Stimulated activated CD8-positive, alpha-beta memory T cell treated with anti-CD3 and anti-CD28 coated beads, Interleukin-4, amount 100 ng/mL, for 4 hours (primary cell): ENCODE measurements at places on chromosomes 2 and 18.
A peak's percentile ranks its signal among the peaks of the same experiment; 100 is the strongest.

- no peak for DNase-seq
These were observed 10.7 kb downstream of the MERTK start for GRCh38 chr2:111909079-111909478.

GRCh38 chr2:217710211-217710765 lies 292.5 kb downstream of the TNS1 start:
- DNase-seq = no peak

DNA sequence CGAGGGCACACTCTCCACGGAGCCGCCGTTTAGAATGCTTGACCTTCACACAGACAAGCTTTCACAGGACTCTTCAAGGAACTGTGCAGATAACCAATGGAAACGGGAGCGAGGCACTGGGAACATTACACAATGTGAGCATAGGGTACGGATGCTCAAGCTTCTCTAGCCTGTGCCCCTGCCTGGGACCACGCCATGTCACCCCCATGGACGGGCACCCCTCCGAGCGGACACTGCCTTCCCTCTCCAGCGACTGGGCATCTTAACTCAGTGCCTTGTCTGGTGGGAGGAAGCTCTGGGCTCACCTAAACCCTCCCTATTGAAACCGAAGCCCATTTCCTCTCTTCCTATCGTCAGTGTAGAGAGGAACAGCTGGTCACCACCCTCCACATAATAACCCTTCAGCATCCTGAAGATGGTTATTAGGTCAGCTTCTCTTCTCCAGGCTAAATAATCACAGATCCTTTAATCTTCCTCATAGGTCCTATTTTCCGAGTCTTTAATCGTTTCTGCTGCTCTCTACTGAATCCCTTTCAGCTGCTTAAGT lies 626.7 kb downstream of the GALR1 start:
- DNase-seq = no peak

GRCh38 chr2:174591740-174592139 lies 5.9 kb downstream of the WIPF1 start:
- no peak for DNase-seq

- no peak for DNase-seq
These were observed 3.2 kb downstream of the TNS1 start for GRCh38 chr2:217999595-217999959.

DNA sequence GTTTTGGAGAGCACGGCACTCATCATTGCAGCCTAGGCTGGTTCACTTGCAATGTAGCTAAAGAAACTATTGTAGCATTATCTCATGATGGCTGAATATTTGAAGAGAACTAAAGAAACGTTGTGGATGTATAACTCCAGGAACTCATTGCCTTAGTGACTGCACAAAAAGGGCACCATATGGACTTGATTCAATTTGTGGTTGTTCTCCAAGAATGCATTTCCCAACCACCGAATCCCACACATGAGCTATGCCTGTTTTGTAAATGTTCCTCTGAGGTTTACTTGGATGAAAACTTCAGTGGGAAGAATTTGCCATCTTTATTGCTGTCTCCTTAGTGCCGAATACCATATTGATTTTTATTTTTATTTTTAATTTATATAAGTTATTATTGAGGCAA lies 43.5 kb downstream of the DOK6 start:
- DNase-seq = no peak

GRCh38 chr2:70516596-70516995 lies 37.0 kb downstream of the TGFA start:
- DNase-seq = no peak

DNA sequence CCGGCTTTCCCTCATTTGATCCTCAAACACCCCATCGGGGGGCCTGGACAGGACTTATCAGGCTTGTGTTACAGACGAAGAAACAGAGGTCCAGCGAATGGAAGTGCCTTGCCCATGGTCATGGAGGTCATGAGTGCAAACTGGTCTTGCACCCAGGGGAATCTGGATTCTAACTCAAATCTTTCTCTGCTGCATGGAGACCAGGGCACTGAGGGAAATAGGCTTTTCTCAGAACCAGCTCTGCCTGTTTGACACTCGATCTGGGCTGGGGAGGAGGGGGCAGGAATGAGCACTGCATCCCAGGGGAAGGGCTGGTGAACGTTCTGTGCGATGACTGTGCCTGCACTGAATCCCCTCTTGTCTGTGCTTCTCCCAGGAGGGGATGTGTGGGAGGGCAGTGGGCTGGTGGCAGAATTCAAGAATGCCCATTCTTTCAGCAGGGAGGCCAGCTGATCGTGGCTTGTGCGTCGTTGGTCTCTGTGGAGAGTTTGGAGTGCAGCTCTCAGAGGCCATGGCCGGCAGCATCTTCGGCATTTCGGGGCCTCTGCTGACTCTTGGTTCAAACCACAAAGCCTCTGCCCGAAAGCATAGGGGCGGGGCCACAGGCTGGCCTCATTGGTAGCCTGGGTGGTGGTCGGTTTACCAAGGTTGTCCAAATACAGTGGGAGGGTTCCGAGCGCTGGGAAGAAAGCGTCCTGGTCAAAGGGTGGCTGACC lies 171.6 kb downstream of the DDX1 start:
- DNase-seq = no peak

DNA sequence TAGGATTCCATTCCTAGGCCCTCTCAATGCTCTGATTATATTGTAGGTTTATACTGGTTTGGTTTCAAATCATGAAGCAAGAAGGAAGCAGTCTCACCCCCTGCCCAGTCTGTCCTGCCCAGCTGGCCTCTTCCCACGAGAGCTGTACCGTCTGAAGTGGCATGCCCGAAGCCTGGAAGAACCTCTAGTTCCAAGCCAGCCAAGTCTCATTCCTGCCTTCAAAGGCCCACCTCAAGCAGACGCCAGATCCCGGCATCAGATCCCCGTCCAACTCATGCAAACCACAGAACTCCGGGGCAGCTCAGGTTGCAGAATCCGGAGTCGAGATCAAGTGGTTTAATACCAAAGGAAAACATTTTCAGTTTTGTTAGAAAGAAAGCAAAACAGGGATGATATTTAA lies 234.4 kb downstream of the LPIN1 start:
- DNase-seq = no peak

DNA sequence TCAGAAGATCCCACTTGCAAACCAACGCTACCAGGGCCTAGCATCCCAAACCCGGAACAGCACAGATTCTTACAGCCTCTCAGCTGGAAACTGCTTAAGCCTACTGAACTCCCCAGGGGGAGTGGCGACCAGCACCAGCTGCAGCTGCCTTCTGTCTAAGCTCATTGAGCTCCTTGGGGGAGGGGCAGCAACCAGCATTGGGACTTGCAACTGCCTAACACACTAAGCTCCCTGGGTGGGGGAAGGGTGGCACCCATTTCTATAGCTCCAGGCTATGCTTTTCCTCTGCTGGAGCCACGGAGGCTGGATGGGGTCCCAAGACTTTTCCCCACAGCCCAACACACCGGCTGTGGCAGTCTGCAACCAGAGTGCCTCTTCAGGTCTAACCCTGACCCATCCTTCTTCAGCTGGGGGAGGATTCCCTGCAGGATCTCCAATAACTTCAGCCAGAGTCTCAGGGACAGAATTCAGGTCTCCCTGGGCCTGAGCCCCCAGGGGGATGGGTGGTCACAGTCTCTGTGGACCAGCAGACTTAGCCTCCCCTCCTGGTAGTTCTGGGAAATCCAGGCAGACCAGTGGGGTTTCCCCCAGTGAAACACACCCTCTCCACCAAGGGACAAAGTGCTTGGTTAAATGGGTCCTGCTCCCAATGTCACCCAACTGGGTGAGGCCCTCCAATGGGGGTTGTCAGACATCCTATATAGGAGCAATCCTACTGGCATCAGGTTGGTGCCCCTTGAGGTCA lies 45.9 kb upstream of the ITGA4 start:
- no peak for DNase-seq

- no peak for DNase-seq
These were observed 618 bp upstream of the TNS1 start for GRCh38 chr2:218003281-218003944.

- DNase-seq = no peak
These were observed 37.8 kb downstream of the KCTD18 start for GRCh38 chr2:200471928-200472645.

DNA sequence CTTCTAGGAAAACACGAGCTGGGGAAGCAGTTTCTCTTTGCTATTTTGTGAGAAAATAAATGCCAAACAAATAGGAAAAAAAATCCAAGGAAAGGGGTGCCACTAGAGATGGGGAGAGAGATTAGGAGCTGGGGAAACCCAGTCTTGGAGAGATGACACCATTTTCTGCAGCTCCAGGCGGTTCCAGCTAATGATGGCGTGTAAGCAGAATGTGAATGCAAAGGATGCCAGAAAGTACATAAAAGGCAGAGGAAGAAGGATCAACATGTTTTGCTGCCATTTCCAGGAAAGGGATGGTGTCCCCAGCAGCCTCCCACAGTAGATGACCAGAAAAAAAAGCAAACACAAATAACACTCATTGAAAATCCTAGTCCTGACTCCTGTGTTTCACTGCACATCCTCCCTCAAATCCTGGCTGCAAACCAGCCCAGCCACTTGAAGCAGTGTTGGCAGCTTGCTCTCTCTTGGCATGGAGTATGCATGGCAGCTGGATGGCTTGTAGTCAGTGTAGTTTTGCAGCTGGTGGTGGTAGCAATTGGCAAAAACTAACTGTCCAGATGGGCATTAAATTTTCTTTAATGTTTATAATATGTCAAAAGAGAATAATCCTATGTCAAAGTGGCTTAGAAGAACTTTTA lies 93.6 kb downstream of the FTCDNL1 start:
- DNase-seq = no peak

DNA sequence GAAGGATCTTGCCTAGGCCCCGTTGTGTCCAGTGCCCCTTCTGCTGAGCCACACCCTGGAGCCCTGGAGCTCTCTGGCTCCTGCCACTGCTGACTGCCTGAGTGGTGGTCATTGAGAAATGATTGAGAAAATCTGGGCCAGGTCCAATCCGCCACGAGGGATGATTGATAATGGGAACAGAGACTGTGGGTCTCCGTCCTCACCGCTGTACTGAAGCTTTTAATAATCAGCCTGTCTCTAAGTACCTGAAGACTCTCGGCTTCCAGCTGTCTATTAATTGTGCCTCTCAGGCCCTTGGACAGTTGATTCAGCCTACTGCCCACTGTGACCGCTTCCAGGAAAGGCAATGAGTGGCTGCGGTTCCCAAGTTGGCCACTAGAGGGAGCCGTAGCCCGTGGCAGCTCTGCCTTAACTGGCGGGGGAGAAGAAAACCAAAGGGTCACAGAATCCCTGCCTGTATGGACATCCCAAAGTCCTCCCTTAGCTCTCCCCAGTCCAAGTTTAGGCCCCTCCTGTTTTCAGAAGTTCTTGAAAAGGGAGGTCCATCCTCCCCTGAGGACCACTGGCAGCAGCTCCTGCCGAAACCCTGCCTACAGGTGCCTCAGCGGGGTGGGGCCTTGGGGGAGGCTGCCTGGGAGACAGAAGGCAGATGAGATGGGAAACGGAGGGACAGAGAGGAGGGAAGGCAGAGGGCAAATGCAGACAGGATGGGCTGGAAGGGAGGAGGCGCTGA lies 213.6 kb downstream of the TNS1 start:
- peak; percentile 61 for DNase-seq

DNA sequence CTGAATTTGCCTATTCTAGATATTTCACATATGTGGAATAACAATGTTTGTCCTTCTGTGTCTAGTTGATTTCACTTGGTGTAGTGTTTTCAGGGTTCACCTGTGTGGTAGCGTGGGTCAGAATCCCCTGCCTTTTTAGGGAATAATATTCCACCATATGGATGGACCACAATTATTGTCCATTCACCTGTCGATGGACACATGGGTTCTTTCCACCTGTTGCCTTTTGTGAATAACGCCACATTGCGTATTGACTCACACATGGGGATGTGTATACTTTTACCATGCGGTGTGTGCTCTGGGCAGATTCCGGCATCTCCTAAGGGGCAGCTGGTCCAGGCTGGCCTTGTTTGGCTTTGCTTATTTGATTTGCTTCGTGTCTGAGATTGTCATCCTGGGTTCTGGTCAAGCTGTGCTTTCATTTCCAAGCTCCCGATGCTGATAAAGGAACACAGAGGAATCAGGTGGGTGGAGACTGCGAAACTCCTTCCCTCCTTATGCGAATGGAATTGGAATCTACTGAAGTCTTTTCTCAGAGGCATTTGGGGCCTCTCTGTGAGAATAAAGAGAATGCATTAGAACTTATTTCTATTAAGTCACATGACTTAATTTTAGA lies 18.9 kb upstream of the ALLC start:
- DNase-seq = no peak
